ENCODE measurements at places on chromosomes 5 and 9.

GRCh38 chr5:127440831-127441230 is 76.6 kb upstream of the PRRC1 start:
- no peak for DNase-seq

DNA sequence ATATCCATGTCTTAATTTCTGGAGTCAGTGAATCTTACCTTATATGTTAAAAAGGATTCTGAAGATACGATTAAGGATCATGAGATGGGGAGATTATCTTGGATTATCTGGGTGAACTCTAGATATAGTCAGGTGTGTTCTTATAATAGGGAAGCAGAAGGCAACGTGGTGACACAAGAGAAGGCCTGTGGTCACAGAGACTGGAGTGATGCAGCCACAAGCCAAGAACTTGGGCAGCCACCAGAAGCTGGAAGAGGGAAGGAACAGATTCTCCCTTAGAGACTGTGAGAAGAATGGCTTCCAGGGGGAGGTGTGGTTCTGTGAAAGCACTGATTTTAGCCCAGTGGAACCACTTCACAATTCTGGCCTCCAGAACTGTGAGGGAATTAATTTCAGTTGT is 177.4 kb downstream of the ELAVL2 start:
- no peak for DNase-seq

DNA sequence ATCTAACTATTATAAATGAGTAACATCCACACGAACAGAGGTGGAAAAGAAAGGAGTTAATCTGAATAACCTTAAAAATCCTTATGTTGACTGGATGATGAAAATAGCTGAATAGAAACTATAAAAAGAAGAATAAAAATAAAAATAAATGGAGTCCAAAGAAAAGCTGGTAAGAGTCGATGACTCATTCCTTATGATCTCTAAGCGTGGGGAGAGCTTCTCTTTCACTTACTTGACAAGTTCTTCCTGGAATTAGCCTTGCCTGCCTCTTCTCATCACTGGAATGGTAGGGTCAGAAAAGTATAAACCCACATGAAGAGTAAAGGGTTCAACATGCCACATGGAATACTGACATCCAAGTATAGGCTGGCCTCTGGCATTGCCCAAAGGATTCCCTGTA is 477.0 kb upstream of the RGMB start:
- no peak for DNase-seq

GRCh38 chr9:72909428-72909827 is 43.4 kb downstream of the ALDH1A1 start:
- no peak for DNase-seq

GRCh38 chr9:69655065-69655464 is 17.1 kb downstream of the APBA1 start:
- no peak for DNase-seq

Data from CD4-positive, alpha-beta T cell treated with Interleukin-4 for 4 hours (primary cell).